HEK293T (cell line): ENCODE measurements at places on chromosomes 6 and 20.

GRCh38 chr20:63259734-63260460 is 5.6 kb upstream of the NKAIN4 start:
- no peak for DNase-seq

GRCh38 chr6:136526196-136526930 is 23.9 kb downstream of the MAP7 start:
- peak; percentile 80 for DNase-seq

DNA sequence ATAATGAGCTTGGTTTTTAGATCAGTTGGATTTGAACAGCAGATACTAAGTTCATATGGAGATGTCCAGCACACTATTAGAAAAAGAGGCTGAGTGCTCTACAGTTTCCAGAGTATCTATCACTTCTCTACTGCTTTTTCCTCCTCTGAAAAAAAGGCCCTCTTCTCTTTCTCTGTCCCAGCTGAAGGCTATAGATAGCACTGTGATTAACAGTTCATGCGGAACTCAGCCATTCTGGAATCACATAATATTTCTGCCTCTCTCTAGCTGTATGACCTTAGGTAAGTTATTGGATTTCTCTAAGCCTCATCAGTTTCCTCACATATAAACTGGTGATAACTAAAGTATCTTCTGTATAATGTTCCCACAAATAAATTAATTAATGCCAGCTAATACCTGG is 184.1 kb downstream of the UBE3D start:
- DNase-seq = no peak

DNA sequence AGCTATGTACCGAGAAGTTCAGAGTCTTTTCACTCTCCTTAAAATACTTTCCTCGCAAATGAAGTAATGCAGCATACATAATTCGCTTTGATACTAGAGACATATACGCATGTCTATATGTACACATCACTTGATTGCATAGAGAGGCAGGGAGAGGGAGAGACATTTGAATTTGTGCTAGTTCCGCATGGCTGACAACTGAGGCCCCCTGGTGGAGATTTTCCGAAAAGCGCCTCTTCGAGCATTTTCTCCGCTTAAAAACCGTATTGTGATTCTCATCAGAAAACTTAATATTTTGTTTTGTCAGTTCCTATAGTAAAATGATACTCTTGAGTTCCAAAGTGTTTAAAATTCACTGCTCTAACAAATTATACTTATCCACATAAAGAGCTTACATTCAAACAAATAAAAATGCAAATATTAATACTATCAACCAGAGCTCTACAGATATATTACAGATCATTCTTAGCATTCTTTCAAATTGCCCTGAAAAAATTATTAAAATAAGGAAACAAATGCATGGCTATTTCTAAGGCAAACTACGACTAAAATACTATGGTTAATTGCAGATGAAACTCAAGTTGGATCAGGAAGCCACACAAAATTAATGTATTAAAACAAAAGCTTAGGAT is 637 bp downstream of the MYLK4 start:
- peak; percentile 64 for DNase-seq

GRCh38 chr6:38187325-38187724 is 367.8 kb downstream of the ZFAND3 start:
- no peak for DNase-seq

- DNase-seq = no peak
Measured at GRCh38 chr6:131917763-131918649, 33.2 kb downstream of the CCN2 start.

GRCh38 chr6:5942591-5942990 is 64.1 kb downstream of the NRN1 start:
- no peak for DNase-seq

GRCh38 chr6:126535595-126535994 is 195.7 kb downstream of the CENPW start:
- no peak for DNase-seq

- no peak for DNase-seq
Measured at GRCh38 chr20:58004900-58005299, 223.6 kb downstream of the ANKRD60 start.

DNA sequence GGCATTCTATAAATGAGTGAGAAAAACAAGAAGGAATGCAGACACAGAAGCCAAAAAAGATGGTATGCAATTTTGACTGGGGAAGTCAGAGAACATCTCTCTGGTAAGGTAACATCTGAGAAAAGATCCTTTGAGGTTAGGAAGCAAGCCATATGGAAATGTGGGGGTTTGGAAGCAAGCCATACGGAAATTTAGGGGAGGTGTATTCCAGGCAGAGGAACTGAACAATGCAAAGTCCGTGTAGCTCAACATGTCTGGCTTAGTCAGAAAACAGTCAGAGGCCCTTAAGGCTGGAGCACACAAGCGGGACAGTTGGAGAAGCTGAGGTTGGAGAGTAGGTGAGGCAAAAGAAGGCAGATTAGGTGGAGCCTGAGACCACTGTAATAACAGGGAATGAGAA is 35.3 kb downstream of the RALGAPA2 start:
- no peak for DNase-seq

DNA sequence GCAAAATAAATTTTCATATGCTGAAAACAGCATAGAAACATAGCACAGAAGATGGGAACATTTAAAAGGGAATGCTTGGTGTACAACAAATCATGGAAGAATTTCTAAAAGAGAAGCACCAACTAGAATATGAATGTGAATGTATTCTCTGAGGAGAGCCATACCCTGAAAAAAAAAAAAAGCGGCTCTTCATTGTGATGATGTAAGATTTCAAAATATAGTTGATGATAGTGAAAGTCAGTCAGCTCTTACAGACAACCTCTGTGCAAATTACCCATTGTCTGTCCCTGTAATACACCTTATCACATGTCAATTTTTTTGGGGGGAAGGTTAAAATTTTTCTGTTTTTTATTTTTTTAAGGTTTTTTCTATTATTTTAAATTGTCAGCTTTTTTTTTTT is 58.6 kb upstream of the PTCHD4 start:
- no peak for DNase-seq

- no peak for DNase-seq
Measured at GRCh38 chr6:123635567-123635966, 1.2 kb downstream of the TRDN start.

DNA sequence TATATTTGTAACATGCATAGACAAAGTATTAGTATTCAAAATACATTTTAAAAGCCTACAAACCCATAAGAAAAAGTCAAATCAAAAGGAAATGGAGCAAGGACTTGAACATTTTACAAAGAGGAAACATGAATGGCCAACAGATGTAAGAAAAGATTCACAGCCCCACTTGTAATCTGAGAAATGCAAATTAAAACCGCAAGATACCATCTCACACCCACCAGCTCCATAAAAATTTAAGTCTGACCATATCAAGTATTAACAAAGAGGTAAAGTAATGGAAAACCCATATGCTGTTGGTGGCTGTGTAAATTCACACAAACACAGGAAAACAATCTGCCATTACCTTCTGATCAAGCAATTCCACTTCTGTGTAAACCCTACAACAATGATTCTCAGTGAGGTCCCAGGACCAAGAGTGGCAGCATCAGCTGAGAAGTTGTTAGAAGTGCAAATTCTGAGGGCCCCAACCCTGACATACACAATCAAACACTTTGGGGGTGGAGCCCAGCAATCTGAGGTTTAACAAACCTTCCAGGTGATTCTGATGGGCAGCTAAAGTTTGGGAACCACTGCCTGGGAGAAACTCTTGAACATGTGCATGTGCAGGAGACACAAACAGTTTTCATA is 30.9 kb downstream of the BCL2L1 start:
- DNase-seq = no peak

DNA sequence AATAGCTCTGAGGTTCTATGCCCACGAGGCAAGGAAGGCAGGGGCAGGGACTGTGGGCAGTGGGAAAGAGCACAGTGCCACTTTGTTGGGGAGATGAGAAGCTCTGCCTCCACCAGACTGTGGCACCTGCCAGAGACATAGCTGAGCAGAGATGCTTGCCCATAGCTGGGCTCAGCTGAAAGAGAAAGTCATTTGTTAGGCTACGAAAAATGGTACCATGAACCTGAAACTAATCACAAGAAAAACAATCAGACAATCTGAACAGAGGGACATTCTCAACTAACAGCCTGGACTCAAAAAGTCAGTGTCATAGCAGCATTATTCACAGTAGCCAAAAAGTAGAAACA is 32.9 kb upstream of the TCP11 start:
- DNase-seq = no peak

GRCh38 chr20:16295534-16295933 is 277.7 kb downstream of the KIF16B start:
- DNase-seq = no peak

GRCh38 chr6:148814869-148815268 is 68.0 kb downstream of the UST start:
- no peak for DNase-seq
